ENCODE measurements at places on chromosomes 1 and 21.

DNA sequence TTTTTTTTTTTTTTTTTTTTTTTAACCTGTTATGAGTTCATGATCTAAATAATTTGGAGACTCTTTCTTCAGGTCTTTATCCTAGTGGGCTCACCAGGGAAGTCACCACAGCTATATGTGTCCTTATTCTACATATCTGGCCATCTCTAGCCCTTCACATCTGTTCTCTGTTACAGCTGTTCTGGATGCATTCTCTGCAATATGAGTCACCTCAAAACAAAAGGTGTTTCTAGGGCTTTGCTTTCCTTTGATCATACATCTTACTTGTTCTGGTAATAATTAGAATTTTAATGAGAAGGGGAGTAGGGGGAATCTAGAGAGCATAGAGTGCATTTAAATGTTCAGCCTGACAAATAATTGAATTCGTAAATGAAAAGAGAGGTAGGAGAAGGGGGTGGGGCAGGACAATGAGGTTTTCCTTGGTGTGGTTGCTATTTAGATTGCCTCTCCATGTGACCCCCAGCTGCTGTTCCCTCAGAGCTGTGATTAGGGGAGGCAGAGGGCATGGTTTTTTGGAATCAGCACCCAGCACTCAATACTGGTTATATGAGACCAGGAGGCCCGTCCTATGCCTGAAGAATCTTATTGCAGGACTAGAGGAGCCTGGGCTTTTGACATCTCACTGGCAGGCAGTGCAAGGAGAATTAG lies 8.0 kb downstream of the SYT6 start:
- DNase-seq, result no peak

GRCh38 chr1:82830690-82831380 lies 1030.1 kb downstream of the ADGRL2 start:
- DNase-seq, result no peak

DNA sequence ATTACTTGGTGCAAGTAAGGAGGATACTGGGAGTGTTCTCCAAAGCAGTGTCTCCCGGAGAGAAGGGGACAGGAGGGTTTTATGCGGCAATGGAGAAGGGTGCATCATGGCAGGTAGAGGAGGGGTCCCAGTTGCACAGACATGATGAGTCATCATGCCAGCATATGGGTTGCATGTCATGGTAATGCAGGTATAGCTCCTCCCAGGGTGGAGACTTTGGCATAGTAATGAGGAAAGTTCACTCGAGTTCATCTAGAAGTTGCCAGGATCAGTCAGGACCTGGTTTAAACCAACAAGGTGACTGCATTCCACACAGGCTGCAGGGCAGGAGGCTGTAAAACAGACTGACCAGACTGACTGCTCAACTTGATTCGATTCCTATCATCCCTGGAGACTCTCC lies 355.7 kb upstream of the DUSP10 start:
- DNase-seq, result no peak

- DNase-seq, result no peak
These were observed 41.5 kb downstream of the SNX7 start for GRCh38 chr1:98702976-98703375.

GRCh38 chr1:30471307-30471706 lies 252.1 kb downstream of the MATN1 start:
- DNase-seq, result no peak

DNA sequence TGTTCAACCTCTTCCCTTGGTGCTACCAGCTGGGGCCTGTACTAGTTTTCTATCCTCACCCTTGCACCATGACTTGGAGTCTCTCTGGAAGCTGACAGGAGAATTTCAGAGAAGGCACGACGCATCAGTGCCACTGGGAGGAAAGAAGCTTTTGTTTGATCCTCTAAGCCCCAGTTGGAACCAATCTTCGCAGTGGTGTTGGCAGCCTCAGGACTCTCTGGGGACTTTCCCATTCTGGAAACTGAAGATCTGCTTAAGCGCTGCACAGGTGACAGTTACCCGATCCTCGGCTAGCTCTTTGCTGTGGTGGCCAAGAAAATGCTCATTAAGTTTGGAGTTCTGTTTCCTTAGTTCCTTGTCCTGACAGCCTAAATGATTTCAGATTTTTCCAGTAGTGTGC lies 222.3 kb downstream of the RHOU start:
- DNase-seq, result no peak

- no peak for DNase-seq
These were observed at the start of gene PRELP for GRCh38 chr1:203475012-203475981. Gene PRELP (plus strand): TSS chr1:203475806. CDS start chr1:203483185, 7,379 bp downstream.

DNA sequence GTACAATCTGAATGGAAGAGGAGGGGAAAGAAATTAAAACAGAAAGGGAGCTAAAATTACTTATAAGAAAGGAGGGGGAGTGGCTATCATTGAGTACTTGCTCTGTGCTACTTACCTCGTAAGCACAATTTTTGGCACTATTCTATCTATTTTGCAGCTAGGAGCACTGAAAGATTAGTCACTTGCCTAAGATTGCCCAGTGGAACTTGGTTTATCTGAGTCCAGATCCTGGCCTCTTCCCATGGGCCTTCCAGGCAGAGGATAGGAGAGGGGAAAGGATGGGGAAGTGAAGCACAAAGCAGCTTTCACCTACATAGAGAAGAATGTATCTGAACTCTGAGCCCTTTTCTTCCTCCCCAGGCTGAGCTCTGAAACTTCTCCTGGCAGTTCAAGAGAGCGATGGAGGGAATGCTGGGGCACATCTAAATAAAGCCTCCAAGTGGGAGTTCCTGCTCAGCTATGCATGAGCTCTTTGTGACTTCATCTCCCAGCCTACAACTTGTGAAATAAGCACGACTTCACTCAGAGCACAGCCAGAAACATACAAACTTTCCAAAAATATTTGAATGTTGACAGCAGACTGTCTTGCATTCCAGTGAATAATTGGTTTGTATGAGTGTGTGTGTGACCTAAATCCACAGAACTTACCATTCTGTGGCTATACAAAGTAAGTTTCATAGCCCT lies 29.4 kb downstream of the HMGB4 start:
- DNase-seq, result no peak

GRCh38 chr1:21511579-21512522 lies 2.6 kb downstream of the ALPL start:
- DNase-seq, result no peak

GRCh38 chr1:177490036-177490639 lies 319.4 kb downstream of the BRINP2 start:
- DNase-seq, result no peak

DNA sequence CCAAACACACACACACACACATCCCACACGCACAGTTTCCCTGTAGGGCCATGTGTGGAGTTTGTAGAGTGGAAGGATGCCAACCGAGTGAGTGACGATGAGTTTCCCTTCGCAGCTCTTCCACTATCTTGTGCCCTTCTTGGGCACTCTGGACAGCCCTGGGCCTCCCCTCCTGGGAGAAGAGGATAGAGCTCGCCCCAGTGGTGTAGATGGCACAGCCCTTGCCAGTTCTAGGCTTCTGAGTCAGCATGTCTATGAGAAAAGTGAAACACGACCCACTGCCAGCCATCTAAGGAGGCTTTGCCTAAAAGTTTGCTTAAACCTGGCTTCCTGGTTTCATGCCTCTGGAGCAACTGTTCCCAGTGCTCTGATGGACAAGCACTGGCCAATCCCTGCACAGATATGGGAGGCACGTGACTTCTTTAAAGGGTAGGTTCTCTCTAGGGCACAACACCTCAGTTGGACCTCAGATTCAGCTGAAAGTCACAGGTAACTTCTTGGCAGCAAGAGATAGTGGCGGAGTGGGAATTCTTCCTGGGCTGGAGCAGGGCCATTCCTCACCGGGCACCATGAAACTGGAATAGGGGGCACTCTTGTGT lies 195.9 kb upstream of the GALNT2 start:
- no peak for DNase-seq

DNA sequence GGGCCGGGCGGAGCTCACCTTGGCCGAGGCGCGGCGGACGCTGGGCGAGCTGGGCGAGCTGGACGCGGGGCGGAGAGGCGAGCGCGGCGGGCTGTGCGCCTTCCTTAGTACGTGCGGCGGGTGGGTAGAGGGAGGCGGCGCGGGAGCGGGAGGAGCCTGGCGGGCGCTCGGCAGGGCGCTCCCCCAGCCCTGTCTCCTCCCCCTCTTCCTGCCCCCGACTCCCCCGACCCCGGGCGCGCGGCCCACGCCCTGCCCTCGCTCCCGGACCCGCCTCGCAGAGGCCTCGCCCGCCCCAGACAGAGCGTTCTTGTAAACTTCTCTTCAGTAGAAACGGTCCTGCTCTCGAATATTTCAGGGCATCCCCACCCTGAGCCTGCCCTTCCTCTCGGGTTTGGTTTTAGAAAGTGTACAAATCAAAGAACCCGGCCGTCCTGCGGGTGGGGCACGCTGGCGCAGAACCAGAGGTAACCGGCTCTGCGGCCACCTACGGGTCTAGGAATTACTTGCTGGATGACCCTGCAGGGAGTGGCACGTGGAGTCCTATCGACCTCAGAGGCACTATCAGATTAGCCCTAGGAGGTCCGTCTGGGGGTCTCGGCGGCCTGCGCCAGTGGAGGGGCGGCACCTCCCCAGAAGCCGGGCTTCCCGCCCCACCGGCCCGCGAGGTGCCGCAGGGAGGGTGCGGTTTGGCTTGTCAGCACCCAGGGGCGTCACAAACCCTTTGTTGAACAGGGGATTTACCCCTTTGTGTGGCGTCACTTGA lies at the start of gene S100A10:
Gene S100A10, minus strand, starts transcription at position 126 of the 763 bp plus-strand sequence. CDS start 7,629 bp downstream, outside the sequence.
- DNase-seq, result peak; percentile 56

- DNase-seq, result no peak
These were observed 669 bp upstream of the ARL8A start for GRCh38 chr1:202145068-202145743.

DNA sequence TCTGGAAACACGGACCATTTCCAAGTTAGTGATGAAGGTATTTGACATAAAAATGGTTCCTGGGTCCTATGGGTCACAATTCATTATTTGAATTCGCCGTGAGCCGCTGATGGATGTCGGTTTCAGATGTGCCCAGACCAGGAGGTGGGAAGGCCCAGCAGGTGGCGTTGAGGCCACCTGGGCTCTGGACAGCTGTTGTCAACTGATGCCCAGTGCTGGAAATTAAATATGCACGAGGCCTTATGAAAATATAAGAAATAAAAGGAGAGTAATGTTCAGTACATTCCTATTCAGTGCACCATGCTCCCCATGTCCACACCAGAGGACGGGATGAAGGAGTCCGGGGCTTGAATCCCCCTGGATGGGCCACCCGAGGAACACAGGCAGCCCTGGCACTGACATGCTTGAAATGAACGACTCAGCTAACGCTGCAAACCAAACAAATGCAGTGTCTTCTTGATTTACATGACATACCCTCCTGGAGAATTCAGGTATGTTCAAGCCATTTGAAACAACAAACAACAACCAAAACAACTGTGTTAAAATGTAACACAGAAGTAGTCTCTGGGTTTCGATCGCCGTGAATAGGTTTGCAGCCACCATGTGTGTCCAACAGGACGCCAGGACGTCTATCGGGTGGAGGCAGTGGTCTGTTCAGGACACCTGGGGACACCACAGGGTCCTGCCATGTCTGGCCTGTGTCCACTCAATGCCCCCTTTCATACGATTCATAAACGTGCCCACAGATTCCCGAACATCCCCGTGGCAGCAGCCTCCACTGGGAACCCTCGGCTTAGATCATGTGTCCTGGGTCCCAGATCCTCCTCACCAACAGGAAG lies 6.1 kb downstream of the TFF3 start:
- DNase-seq, result no peak

GRCh38 chr1:74699331-74699730 lies 25.7 kb upstream of the ERICH3 start:
- DNase-seq, result no peak

DNA sequence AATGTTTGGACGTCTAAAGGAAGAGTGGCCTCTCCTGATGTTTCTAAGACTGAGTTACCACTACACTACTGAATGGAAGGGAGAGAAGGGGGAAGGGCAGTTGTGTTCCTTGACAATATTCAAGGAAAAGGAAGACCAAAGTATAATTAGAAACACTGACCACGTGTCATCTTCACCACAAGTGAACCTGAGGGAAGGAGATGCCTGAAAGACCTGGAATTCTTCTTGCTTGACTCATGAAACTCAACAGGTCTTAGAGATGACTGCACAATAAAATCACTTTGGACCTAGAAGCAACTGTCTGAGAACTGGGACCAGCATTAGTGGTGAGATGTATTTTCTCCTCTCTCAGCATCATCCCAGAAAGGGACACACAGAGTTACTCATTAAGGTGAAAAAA lies 56.7 kb downstream of the PTPN14 start:
- no peak for DNase-seq

DNA sequence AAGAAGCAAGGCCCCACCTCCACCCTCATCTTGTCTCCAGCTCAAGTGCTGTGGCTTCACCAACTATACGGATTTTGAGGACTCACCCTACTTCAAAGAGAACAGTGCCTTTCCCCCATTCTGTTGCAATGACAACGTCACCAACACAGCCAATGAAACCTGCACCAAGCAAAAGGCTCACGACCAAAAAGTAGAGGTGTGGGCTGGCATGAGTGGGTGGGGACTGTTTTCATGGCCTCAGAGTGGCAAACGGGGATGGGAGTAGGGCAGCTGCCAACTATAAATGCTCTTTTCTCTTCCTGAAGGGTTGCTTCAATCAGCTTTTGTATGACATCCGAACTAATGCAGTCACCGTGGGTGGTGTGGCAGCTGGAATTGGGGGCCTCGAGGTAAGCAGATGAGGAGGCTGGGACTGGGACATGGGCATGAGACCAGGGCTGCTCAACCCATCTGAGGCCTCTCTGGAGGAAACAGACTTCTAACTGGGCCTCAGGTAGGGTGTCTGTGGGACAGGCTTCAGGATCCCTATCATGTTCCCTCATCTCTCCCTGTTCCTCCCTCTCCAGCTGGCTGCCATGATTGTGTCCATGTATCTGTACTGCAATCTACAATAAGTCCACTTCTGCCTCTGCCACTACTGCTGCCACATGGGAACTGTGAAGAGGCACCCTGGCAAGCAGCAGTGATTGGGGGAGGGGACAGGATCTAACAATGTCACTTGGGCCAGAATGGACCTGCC lies 8.8 kb upstream of the P3R3URF start:
- no peak for DNase-seq

DNA sequence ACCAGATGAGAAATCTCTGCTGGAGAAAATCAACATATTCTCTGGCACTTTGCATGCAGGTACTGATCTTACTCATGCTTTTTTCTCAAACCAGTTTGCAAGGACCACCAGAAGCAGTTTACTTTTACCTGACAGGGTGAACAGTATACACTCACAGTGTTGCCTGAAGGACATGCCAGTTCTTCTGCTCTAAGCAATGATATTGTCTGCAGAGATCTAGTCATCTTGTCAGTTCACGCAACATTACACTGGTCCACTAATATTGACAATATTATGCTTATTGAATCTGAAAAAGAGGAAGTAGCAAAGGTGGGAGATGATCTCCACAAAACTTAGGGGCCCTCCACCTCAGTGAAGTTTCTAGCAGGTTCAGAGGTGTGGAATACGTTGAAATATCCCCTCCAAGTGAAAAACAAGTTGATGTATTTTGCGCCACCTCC lies 3.8 kb upstream of the S100B start:
- no peak for DNase-seq

- DNase-seq, result no peak
These were observed 35.7 kb downstream of the ZSCAN20 start for GRCh38 chr1:33508151-33508550.

Measured in stimulated activated CD8-positive, alpha-beta memory T cell treated with anti-CD3 and anti-CD28 coated beads, Interleukin-7, amount 100 ng/mL, for 1 hour (primary cell).